ENCODE measurements at places on chromosomes 2 and 18.

DNA sequence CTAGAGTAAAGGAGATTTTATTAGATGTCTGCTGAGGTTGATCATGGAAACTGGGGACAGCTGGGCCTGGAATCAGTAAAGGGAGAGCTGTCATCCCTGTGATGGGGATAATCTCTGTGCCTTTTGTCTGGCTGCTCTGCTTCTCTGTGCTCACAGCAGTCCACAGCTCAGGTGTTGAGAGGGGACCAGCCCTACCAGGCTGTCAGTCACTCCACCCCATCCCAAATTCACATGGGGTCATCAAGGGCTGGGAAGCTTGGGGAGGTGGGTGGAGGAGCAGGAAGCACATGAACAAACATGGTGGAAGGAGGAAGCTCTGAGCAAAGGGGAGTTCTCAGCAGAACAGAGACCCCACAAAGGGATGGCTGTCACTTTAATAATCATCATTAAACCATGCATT lies 13.7 kb upstream of the LRRFIP1 start:
- no peak for DNase-seq

DNA sequence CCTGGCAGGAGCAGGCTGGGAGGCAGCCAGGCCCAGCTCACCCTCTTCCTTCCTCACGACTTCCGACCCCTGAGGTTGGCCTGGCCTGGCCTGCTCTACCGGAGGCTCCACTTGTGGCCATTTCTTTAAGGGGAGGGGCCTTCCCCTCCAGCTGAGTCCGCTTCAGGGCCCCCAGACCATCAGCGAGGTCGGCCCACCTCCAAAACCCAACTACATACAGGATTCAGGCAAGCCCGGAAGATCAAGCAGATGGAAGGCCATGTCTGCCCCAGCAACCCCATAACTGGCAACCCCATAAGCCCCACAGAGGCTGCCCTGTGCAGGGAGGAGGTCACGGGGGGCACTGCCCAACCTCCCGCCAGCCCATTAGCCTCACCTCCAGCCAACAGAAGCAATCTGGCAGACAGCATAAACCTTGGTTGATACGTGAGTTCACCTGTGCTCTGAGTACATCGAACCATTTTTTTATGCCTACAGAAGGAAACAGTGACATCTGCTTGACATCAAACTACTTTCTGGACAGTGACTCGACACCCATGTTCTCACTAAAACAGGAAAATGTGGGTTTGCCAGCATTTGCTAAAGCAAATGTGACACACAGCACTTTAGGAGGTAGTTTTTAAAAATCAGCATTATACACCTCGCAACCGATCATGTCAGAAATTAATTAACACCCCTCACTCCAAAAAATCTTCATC lies 98.9 kb downstream of the EIPR1 start:
- DNase-seq, result no peak

- DNase-seq, result no peak
Measured at GRCh38 chr2:233142355-233142897, 82.3 kb downstream of the INPP5D start.

- DNase-seq, result no peak
Measured at GRCh38 chr2:218899147-218899546, 18.5 kb downstream of the WNT10A start.

DNA sequence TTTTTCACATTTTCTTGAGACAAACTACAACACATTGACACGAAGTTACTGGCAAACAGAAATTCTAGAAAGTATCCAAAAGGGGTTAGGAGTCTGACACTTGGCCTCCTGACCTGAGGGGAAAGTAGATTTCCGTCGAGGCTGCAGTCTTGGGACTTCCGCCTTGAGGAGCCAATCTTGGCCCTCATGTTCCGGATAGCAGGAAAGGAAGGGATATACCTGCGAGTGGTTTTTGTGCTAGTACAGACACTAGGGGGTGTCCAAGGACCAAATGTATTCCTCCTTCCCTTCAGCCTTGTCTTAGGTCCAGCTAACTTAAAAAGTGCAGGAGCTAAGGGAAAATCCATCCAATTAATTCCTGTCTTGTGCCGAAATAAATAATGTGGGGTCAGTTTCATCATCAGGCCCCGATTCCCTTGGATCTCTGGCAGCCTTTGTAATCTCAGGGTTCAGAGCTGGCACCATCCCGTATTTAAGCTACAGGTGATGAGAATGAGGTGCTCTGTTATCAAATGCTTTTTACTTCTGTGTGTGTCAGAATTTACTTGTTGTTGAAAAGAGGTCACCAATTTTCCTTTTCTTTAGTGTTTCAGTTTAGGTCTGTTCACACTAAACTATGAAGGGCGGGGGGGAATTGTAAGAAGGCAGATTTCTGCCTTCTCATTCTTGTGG lies 330.2 kb upstream of the FANCL start:
- DNase-seq, result no peak

DNA sequence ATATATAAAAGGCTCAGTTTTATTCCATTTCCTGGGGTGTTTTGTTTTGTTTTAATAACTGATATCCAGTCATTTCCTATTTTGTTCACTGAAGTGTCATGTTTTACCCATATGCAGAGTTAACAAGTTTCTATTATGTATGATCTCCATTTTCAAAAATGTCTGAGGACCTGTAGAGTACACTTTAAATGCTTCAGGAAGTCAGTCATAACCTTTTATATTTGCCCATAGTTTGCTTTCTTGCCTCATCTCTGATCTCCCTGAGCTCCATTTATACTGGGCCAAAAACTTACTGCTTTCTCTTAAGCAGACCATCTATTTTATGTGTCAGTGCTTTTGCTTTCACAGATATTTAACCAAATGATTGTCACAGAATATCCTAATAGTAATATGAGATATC lies 278.7 kb downstream of the MBD5 start:
- no peak for DNase-seq

GRCh38 chr18:45197526-45197970 lies 417.7 kb upstream of the SLC14A2 start:
- DNase-seq, result no peak

DNA sequence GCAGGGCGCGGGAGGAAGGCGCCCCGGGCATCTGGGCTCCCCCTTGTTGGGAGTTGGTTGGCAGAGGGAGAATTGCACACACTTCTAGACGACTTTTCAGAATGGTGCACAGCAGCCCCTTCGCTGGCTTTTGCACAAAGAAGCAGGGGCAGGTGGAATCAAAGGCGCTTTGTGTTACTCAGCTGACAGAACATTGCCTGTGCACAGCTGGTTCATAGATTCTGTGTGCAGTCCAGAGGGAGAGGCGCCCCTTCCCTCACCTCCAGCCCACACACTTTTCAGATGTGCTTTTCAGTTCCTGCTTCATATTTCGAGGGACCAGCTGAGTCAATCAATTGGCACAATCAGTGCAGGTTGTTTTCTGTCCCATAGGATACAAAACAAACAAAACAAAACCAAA lies 348.4 kb upstream of the RAB12 start:
- no peak for DNase-seq

DNA sequence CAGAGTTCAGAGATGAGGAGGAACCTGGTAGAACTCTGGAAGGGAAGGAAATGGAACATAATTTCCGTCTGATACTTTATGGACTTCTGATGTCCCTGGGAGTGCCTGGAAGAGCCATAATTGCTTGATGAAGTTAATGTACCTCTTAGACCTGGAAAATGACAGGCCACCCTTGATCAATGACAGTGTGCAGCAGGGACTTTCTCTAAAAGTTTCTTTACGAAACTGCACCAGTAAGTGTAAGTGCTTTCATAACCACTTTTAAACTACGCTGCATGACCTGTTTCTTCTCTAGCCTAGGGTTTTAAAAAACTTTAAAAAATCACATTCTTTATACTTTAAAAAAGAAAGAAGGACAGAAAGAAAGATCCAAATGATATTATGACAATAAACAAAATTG lies 164.5 kb downstream of the LPIN1 start:
- DNase-seq, result no peak

GRCh38 chr2:199136681-199137080 lies 321.1 kb downstream of the SATB2 start:
- DNase-seq, result no peak

DNA sequence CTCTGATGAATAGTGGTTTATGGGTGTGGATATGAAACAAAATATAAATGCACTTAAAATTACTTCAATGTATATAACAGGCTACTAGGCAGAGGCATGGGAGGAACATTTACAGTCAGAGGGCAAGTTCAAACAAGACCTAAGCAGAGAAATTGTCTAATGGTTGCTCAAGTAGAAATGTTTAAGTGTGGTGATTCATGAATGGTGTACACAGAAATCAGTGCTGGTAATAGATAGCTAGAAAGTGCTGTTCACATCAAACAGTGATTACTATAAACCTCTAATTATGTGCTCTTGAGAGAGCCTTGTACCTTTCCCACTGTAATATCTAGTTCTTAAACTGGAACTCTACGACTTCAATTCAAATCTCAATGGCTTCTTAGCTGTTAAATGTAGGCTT lies 485.1 kb downstream of the NRXN1 start:
- no peak for DNase-seq

DNA sequence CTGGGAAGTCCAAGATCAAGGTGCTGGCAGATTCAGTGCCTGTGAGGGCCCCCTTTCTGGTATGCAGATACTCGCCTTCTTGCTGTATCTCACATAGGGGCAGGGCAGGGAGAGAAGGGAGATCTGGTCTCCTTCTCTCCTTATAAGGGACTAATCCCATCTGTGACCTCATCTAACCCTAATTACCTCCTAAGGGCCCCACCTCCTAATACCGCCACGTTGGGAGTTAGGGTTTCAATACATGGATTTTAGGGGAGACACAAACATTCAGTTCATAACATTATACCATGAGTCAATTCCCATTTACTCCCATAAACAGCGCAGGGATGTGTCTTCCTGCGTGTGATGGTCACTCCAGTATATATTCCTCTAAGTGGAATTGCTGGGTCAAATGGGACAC lies 73.8 kb upstream of the TXNDC2 start:
- no peak for DNase-seq

DNA sequence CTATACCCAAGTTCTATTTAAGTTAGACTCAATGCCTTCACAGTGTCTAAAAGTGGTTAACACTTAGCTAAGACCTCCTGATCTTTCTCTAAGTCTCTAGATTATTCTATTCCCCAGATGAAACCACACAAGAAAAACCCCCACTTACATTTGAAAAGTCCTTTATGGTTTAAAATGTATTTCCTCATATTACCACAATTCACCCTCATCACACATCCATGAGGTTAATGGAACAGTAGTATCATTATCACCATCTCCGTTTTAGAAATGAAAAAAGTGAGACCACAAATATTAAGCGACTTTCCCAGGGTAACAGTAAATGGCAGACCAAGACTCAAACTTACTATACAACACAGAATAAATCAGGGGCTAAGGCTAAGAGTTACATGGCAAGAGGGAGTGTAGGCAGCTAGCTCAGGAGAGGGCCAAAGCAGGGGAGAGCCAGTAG lies 28.6 kb downstream of the EPG5 start:
- no peak for DNase-seq

- no peak for DNase-seq
Measured at GRCh38 chr2:164600763-164601162, 20.5 kb downstream of the GRB14 start.

GRCh38 chr2:142791335-142791734 lies 86.1 kb upstream of the KYNU start:
- DNase-seq, result no peak
